ENCODE measurements at places on chromosomes 2 and 18. TPM values are rescaled to one million over a fixed set of nuclear protein-coding genes. Genes with fewer than 3 reads are reported as not detected.

The B4GALT6 gene
- 5.3 TPM for total RNA-seq

The ZNF24 gene
- total RNA-seq = 11.9 TPM

The ALPP gene
- 20.3 TPM for total RNA-seq

The CXCR2 gene
- not detected for total RNA-seq

The PDE11A gene
- total RNA-seq = 0.42 TPM

The TRABD2A gene
- 16.2 TPM for total RNA-seq

The NEU2 gene
- total RNA-seq = not detected

Data from A549 treated with dexamethasone at 1 μM for 4 hours (cell line).